ENCODE measurements at places on chromosomes 2 and 18.

DNA sequence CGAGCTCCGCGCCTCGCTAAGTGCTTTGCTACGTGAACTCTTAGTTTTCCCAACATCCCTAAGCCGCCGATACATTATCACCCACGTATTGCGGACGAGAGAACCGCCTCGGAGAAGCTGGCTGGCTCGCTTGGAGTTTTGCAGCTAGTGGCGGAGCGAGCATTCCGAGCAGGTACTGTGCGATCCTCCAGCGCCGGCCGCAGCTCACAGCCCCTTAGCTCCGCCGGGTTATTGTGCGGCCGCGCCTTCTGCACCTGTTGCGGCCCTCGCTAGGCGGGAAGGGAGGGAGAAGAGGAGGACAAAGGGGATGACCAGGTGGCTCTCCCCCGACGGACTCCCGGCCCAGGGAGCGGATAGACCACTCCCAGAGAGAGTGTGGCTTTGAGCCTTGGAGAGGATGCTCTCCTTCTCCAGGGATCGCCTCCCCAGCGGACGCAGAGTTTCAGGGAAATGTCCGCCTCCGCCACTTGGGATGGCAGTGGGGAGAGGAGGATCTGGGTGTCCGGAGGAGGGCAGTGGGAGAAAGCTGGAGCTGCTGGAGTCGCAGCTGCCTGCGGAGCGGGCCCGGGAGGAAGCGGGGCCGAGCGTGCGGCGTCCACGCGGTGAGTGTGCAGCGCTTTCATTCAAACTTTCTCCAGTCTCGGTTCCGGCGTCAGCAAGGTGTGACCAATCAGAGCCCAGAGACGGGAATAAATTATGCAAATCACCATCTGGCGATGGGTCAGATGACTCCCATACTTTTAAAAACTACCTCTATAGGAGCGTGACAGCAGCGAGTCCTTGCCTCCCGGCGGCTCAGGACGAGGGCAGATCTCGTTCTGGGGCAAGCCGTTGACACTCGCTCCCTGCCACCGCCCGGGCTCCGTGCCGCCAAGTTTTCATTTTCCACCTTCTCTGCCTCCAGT, at the start of gene LIPG:
Gene LIPG (plus strand): TSS at position 769 of the 905 bp plus-strand sequence. CDS start 252 bp downstream, outside the sequence.
- DNase-seq = peak; percentile 49

- DNase-seq = no peak
Measured at GRCh38 chr2:133415210-133415876, 152.9 kb downstream of the NCKAP5 start.

- DNase-seq = no peak
Measured at GRCh38 chr2:145760781-145761649, 1241.1 kb upstream of the ZEB2 start.

- no peak for DNase-seq
Measured at GRCh38 chr2:119527999-119528398, 3.7 kb upstream of the SCTR start.
